ENCODE measurements at places on chromosomes 5 and 9.

GRCh38 chr9:107530679-107531078 is 41.1 kb upstream of the KLF4 start:
- DNase-seq: no peak

- DNase-seq: no peak
These were observed 69.6 kb downstream of the ADAMTSL1 start for GRCh38 chr9:18543406-18544192.

- DNase-seq: no peak
These were observed 112.4 kb upstream of the CTSL start for GRCh38 chr9:87613265-87614111.

DNA sequence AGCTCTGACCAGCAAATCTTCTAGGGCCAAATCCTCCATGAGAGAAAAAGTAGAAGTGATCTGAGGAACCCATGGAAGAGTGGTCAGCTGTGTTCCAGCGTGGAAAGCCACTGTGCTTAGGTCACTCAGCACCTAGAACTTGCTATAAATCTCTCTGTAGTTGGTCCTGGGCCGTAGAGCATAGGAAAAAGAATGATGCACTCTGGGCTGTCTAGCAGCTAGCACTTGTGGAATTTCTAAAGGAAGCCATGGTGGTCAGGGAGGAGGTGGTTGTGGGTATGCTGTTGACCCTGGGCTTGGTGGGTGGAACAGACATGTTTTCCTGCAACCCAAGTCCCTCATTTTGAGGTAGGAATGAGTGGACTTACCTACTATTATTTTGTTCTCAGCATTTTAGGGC is 48.1 kb downstream of the GGTA1 start:
- no peak for DNase-seq

GRCh38 chr5:159560088-159560487 is 229.8 kb upstream of the IL12B start:
- DNase-seq: no peak

GRCh38 chr9:27426511-27427271 is 97.4 kb upstream of the IFNK start:
- no peak for DNase-seq

DNA sequence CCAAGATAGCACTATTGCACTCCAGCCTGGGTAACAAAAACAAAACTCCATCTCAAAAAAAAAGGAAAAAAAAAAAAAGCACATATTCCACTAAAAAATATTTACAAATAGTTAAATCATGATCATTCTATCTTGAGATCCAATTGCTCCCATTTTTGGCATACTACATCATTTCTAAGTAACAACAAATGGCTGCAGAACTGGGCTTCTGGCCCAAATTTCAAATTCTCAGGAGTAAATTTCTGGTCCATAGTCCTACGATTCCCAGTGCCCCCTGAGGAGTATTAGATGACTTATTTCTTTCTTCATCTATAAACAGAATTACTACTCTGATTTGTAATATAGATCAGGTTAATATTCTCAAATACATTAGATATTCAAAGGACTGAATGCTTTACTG is 62.1 kb downstream of the CEMIP2 start:
- no peak for DNase-seq

GRCh38 chr9:126692759-126693427 is 79.2 kb downstream of the LMX1B start:
- DNase-seq: no peak

- DNase-seq: no peak
These were observed 34.5 kb downstream of the UNC5A start for GRCh38 chr5:176844706-176845391.

DNA sequence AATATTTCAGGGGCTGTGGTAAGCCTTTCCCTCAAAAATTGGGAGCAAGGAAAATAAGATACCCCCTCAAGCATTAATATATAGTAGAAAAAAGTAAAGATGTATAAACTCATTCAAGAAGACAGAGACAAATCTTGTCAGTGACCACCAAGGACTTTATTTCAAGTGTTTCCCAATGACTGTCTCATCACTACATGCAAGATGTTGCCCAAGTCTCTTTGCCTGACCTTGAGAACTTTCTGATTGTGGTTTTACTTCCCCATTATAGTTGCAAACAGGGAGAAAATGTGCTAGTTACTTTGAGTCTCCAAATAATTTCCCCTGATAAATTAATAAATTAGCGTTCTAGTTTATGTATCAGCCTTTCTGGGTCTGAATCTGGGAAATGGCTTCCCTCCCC is 4.0 kb upstream of the SLC46A2 start:
- DNase-seq: no peak

DNA sequence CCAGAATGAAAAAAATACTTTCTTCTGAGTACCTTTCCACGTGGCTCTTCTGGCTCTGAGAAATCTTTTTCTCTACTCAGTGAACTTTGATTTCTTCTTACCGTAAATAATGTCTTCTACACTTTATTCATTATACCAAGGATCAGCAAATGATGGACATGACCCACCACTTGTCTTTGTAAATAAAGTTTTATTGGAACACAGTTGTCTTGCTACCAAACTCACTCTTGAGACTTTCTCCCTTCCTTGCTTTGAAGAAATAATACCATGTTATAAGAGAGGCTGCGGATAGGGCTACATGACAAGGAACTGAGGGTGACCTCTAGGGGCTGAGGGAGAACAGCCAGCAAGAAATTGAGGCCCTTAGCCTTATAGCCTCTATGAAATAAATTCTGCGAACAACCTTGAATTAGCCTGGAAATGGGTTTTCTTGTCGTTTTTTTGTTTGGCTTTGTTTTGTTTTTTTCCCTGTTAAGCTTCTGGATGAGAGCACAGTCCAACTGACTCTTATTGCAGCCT is 212.5 kb downstream of the COMMD10 start:
- no peak for DNase-seq

DNA sequence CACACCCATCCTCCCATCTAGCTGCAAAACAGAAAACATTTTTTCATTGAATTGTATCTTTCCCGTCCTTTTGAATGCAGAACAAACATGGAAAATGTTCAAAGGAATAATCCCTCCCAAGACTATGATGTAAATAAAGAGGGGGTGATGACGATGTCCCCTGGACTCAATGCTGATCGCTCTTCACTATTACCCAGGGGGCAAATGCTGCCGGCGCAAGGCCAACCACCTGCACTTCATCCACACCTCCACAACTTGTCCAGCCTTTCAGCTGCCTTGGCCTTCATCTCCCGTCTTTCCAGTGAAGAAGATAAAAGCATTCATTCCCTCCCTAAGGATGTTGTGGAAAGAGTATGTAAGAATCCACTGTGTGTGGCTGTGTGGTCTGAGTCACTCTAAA is 240.3 kb downstream of the AGTPBP1 start:
- DNase-seq: no peak
